Breast epithelium (tissue), 4 donors: ENCODE measurements at places on chromosomes 16 and 17. TPM values are rescaled to one million over a fixed set of nuclear protein-coding genes. Genes with fewer than 3 reads are reported as not detected.

The NTN1 gene
- 3.7 TPM for total RNA-seq

The KRTAP1-1 gene
- total RNA-seq, result not detected

The MFAP4 gene
- total RNA-seq, result 186 TPM

The RNF222 gene
- not detected for total RNA-seq

The CEMP1 gene
- total RNA-seq, result 2.6 TPM

The TNS4 gene
- not detected for total RNA-seq

The ITFG1 gene
- 42.3 TPM for total RNA-seq
